HepG2 (cell line): ENCODE measurements at places on chromosomes 12 and 14.
A peak's percentile ranks its signal among the peaks of the same experiment; 100 is the strongest.

DNA sequence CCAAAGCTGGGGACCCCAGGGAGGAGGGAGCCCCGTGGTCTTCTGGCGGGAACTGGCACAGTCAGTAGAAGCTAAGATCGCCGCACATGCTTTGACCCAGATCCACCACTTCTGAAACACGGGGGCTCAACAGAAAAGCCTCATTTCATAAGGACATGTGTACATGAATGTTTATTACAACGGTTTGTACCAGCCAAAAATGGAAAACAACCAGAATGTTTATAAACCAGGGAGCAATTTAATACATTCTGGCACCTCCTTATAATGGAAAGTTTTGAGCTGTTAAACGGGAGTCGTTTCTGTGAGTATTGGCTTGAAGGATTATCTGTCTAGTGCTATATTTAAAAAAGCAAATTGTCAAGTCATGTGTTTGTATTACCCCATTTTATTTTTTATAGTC lies 7.3 kb upstream of the TMEM179 start:
- H3K27me3 ChIP-seq = peaks cover 19% of the 10 kb centered on the region; the same call in 2 of the 3 replicates
- no peaks in the 10 kb centered on the region for H3K4me1 ChIP-seq
- no peak overlapping the region for H3K27ac ChIP-seq
- no peak for DNase-seq
- no peak overlapping the region for H3K4me3 ChIP-seq

DNA sequence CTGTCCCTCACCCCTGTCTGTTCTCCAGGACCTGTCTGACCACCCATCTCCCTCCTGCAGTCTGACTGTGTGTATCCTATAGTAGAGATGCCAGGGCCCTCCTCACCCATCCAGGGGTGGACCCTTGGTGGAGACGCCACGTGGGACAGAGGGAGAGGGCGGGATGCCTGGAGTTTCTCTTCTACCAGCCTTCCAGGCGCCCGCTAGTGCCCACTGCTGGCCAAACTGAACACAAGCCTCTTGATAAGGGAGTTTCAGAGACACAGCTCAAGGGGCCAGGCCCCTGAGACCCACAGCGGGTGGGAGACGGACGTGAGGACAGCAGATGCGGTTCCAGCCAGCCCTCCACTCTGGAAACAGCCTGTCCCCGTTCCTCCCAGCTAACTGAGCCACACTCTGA lies 147.3 kb downstream of the RBM19 start:
- H3K27ac ChIP-seq = no peak overlapping the region
- H3K4me1 ChIP-seq = peaks cover 17% of the 10 kb centered on the region
- H3K36me3 ChIP-seq = peaks cover 2% of the 10 kb centered on the region; the same call in 1 of the 2 replicates
- no peaks in the 10 kb centered on the region for H3K27me3 ChIP-seq
- no peak overlapping the region for H3K4me3 ChIP-seq
- DNase-seq = peak; percentile 27

GRCh38 chr12:69527506-69528272 lies 57.5 kb downstream of the FRS2 start:
- peaks cover 11% of the 10 kb centered on the region; the same call in 1 of the 2 replicates for H3K4me1 ChIP-seq
- no peak overlapping the region for H3K27ac ChIP-seq
- H3K4me3 ChIP-seq = no peak overlapping the region
- H3K36me3 ChIP-seq = no peaks in the 10 kb centered on the region; the same call in 1 of the 2 replicates

DNA sequence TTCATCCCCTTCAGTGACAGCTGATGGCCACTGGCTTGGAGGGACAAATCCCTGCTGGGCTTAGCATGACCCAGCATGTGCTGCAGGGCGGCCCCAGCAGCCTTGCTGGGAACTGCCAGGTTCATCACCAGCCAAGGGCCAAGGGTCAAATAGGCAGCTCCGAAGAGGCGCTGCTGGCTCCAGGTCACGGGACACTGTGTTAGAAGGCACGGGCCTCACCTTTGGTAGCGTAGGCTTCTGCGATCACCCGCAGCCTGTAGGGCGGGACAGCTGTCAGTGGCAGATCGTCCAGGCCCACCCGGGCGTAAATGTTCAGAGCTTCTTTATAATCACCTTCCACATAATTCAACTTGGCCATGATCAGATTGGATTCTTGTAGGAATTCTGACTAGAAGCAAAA lies 35.7 kb downstream of the TTC7B start:
- no peaks in the 10 kb centered on the region for H3K27me3 ChIP-seq
- no peak for DNase-seq
- H3K4me1 ChIP-seq = no peaks in the 10 kb centered on the region
- H3K36me3 ChIP-seq = no peaks in the 10 kb centered on the region

GRCh38 chr12:24645254-24645653 lies 303.6 kb downstream of the BCAT1 start:
- no peaks in the 10 kb centered on the region for H3K36me3 ChIP-seq
- no peak overlapping the region for H3K27ac ChIP-seq
- no peak for DNase-seq
- H3K4me3 ChIP-seq = no peak overlapping the region

DNA sequence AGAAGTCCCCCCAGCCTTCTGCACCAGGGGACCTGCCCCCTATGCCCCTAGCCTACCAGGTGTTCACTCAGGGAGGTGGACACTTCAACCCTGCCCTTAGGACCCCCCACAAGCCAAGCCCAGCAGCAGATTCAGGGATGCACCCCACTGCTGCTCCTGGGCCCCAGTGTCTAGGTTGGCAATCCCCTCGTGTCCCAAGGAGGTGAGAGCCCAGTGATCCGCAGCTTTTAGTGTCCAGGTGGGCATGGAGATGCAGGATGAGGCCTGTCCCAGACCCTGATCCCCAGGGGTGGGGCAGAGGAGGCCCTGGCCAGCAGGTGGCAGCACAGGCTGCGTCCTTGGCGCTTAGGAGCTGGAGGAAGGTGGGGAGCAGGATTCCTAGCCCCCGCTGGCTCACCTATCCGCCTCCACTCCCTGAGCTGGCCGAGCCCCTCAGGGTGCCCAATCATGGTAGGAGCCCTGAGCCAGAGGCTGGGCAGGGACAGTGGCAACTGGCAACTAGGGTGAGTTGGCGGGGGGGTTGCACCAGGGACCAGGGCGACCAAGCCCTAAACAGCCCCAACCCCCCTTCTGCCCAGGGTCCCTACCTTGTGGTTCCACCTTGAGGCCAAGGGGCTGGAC lies 4.1 kb downstream of the CKB start:
- no peak overlapping the region for H3K27ac ChIP-seq
- peaks cover 39% of the 10 kb centered on the region for H3K4me1 ChIP-seq
- peak; percentile 51 for DNase-seq
- H3K4me3 ChIP-seq = no peak overlapping the region; the same call in 1 of the 2 replicates
- H3K27me3 ChIP-seq = no peaks in the 10 kb centered on the region
